ENCODE measurements at places on chromosomes 12 and 14. TPM values are rescaled to one million over a fixed set of nuclear protein-coding genes. Genes with fewer than 3 reads are reported as not detected.

The ZC2HC1C gene
- 1.8 TPM for total RNA-seq

The CALCOCO1 gene
- 27.4 TPM for total RNA-seq

The PMCH gene
- not detected for total RNA-seq

The C12orf54 gene
- total RNA-seq, result not detected

The CEP170B gene
- 5.9 TPM for total RNA-seq

The RBM23 gene
- 79.2 TPM for total RNA-seq

The MANSC4 gene
- total RNA-seq, result not detected

The POTEM gene
- total RNA-seq, result 0.68 TPM

The CCDC38 gene
- total RNA-seq, result not detected

The LRTM2 gene
- total RNA-seq, result not detected

The CCDC175 gene
- total RNA-seq, result not detected

The SYT1 gene
- 3.5 TPM for total RNA-seq

The CPM gene
- 0.36 TPM for total RNA-seq

The LYZ gene
- total RNA-seq, result 0.10 TPM

The SLC10A1 gene
- not detected for total RNA-seq

The PELI2 gene
- total RNA-seq, result 0.84 TPM

The NGB gene
- not detected for total RNA-seq

The CRIP2 gene
- total RNA-seq, result 120 TPM

The SOCS4 gene
- total RNA-seq, result 16.0 TPM

The ASIC1 gene
- 0.24 TPM for total RNA-seq

The RPGRIP1 gene
- total RNA-seq, result 0.12 TPM

The NTN4 gene
- total RNA-seq, result 1.4 TPM

The TBX3 gene
- total RNA-seq, result 61.6 TPM

The DNAAF2 gene
- 11.7 TPM for total RNA-seq

The ANKS1B gene
- not detected for total RNA-seq

The VEZT gene
- 39.7 TPM for total RNA-seq

The PTPRO gene
- total RNA-seq, result 0.72 TPM

The NRXN3 gene
- total RNA-seq, result 0.24 TPM

The CPNE8 gene
- total RNA-seq, result 14.4 TPM

The PPM1H gene
- total RNA-seq, result 0.10 TPM

The MYH6 gene
- not detected for total RNA-seq

The CLEC6A gene
- not detected for total RNA-seq

The KERA gene
- total RNA-seq, result not detected

The SLC17A8 gene
- not detected for total RNA-seq

The GYS2 gene
- total RNA-seq, result not detected

The AKAP3 gene
- 2.3 TPM for total RNA-seq

The C12orf75 gene
- total RNA-seq, result 267 TPM

The CMA1 gene
- not detected for total RNA-seq

The TM9SF1 gene
- 52.5 TPM for total RNA-seq

The TAS2R14 gene
- total RNA-seq, result 0.98 TPM

The ADSS1 gene
- total RNA-seq, result 3.2 TPM

The OAS1 gene
- total RNA-seq, result 12.4 TPM

The C1S gene
- total RNA-seq, result 15.3 TPM

The DACT1 gene
- 23.1 TPM for total RNA-seq

The PGF gene
- 0.36 TPM for total RNA-seq

The KLRC3 gene
- 4.6 TPM for total RNA-seq

The SYCP3 gene
- total RNA-seq, result 0.20 TPM

The BICD1 gene
- 15.1 TPM for total RNA-seq

The CCDC177 gene
- not detected for total RNA-seq

The FGF6 gene
- not detected for total RNA-seq

The INF2 gene
- 24.9 TPM for total RNA-seq

The PMEL gene
- 0.84 TPM for total RNA-seq

The KRT81 gene
- total RNA-seq, result 0.72 TPM

The SP1 gene
- 29.3 TPM for total RNA-seq

The LRP1-AS gene
- total RNA-seq, result not detected

The UBR7 gene
- 59.6 TPM for total RNA-seq

The TROAP gene
- 59.5 TPM for total RNA-seq

The SIVA1 gene
- 335 TPM for total RNA-seq

The IRF2BPL gene
- 16.6 TPM for total RNA-seq
